Natural killer cell treated with Interleukin-12 subunit alpha and Interleukin-12 subunit beta and Interleukin-15 and Interleukin-18, amount 100 ng/mL, for 72 hours (primary cell): ENCODE measurements at places on chromosomes 2 and 18.

DNA sequence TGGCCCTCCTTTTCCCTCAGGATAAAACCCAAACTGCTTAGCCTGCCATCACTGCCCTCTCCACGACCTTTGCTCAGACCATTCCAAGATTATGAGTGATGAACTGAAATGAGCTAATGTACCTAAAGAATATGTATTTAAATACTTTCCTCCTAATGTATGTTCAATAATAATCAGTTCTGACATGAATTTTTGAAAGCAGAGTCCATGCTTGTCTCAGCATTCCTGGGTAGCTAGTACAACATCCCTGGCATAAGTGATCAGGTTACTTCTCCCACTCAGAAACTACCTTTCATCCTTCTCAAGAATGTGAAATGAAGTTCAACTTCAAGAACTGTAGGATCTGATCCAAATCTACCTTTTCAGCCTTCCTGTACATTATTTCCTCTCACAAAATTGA is 103.6 kb downstream of the UNC80 start:
- H3K27me3 ChIP-seq: peaks cover 18% of the 10 kb centered on the region
- no peak overlapping the region for H3K4me3 ChIP-seq
- no peaks in the 10 kb centered on the region for H3K4me1 ChIP-seq
- no peak for DNase-seq

- H3K27me3 ChIP-seq: peaks cover 6% of the 10 kb centered on the region
- no peak overlapping the region for H3K4me3 ChIP-seq
- no peaks in the 10 kb centered on the region for H3K36me3 ChIP-seq
These were observed 312.1 kb upstream of the MYT1L start for GRCh38 chr2:2642906-2643890.

GRCh38 chr2:191499874-191500565 is 177.9 kb upstream of the NABP1 start:
- no peak overlapping the region for H3K27ac ChIP-seq
- no peak for DNase-seq
- H3K36me3 ChIP-seq: no peaks in the 10 kb centered on the region
- peaks cover 13% of the 10 kb centered on the region for H3K27me3 ChIP-seq
- H3K4me3 ChIP-seq: no peak overlapping the region
- no peaks in the 10 kb centered on the region for H3K4me1 ChIP-seq

GRCh38 chr2:109127556-109127955 is 1.4 kb upstream of the SH3RF3 start:
- no peak for DNase-seq
- H3K4me3 ChIP-seq: peak overlapping the region; percentile 52
- no peak overlapping the region for H3K27ac ChIP-seq
- no peaks in the 10 kb centered on the region for H3K36me3 ChIP-seq
- peaks cover 34% of the 10 kb centered on the region for H3K27me3 ChIP-seq
- peaks cover 11% of the 10 kb centered on the region for H3K4me1 ChIP-seq
